ENCODE measurements at places on chromosomes 1 and 21.

DNA sequence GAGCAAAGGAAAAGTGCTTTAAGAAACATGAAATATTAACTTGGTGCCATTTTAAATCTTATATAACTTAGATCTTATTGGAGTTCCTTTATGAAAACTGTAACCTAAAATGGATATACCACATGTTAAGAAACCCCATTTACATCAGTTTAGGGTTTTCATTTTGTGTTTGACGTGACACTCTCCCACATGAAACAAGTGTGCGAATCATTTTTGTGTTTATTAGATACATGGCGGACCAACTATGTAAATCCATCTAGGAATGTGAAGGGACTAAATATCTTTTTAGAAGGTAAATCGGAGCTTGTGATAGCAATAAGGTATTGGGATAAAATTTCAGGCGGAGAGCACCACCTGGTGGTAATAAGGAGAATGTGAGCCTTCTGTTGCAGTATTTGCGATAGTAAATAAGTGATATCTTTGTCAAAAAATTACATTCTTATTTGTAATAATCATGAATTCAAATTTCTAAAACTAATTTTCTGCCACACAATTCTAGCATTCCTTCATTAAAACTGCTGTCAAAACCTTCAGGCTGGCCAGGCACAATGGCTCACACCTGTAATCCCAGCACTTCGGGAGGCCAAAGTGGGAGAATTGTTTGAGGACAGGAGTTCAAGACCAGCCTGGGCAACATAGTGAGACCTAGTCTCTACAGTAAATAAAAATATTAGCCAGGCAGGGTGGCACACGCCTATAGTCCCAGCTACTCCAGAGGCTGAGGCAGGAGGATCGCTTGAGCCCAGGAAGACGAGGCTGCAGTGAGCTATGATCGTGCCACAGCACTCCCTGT is 31.3 kb downstream of the SMAP2 start:
- peak; percentile 27 for DNase-seq

GRCh38 chr1:60129911-60130310 is 56.3 kb upstream of the C1orf87 start:
- DNase-seq, result no peak

DNA sequence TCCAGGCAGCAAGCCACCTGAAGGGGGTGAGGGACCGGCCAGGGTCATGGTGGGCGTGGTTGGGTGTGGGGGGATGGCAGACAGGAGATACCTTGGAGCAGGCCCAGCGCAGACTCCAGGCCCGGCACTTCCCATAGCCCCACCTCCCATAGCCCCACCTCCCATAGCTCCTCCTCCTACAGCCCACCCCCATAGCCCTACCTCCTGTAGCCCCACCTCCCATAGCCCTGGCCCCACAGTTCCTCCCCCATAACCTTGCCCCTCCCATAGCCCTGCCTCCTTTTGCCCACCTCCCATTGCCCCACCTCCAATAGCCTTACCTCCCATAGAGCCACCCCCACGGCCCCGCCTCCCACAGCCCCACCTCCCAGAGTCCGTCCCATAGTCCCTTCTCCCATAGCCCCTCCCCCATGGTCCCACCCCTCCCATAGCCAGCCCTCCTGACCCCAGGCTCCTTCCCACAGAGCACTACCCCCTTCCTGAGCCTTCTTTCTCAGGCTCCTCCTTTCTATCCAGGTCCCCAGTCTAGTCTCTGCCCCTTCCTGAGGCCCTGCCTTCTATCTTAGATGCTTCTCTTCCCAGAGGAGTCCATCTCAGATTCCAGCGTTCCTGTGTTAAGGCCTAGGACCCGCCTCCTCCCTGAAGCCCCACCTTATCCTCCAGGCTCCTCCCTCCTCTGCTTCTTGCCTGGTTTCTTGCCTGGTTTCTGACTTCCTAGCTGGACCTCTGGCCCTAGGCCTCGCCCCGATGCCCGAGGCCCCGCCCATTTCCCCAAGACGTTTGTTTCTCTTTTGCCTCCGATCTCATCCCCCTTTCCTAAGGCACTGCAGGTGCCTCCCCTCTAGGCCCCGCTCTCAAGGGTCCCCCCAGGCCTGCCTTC is 46.8 kb downstream of the PTPRU start:
- DNase-seq, result peak; percentile 33

DNA sequence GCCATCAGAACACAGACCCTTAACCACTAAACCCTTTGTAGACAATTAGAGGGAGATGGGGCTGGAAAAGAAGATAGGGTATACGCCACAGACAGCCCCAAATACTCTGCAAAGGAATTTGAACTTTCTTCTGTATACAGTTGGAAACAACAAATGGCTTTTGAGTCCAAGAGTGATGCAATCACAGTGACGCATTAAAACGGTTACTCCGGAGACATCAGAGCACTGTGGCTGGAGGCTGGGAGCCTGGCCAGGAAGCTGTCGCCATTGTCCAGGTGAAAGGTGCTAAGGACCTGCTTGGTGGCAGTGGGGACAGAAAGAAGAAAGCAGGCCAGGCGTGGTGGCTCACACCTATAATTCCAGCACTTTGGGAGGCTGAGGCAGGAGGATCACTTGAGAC is 4.2 kb downstream of the FLAD1 start:
- DNase-seq, result no peak

DNA sequence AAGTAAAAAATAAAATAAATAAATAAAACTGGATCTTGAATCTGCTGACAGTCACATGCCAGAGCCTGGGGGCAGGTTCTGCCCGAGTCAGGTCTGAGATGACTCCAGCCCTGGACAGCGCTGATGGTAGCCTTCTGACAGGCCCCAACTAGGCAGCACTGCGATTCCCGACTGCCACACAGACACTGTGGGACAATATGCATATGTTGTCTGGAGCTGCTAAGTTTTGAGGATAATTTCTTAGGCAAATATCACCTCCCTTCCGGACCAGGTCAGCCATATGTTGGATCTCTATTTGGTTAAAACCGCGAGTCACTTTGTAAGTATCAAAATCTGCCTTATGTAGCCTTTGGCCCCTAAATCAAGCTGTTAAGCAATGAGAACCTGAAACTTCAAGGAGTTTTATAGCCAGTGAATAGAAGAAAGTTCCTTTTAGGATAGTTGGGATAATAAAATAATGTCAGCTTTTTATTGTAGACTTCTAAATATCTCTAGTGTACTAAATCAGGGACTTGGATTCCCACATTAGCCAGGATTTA is 20.8 kb upstream of the TRIM17 start:
- no peak for DNase-seq

DNA sequence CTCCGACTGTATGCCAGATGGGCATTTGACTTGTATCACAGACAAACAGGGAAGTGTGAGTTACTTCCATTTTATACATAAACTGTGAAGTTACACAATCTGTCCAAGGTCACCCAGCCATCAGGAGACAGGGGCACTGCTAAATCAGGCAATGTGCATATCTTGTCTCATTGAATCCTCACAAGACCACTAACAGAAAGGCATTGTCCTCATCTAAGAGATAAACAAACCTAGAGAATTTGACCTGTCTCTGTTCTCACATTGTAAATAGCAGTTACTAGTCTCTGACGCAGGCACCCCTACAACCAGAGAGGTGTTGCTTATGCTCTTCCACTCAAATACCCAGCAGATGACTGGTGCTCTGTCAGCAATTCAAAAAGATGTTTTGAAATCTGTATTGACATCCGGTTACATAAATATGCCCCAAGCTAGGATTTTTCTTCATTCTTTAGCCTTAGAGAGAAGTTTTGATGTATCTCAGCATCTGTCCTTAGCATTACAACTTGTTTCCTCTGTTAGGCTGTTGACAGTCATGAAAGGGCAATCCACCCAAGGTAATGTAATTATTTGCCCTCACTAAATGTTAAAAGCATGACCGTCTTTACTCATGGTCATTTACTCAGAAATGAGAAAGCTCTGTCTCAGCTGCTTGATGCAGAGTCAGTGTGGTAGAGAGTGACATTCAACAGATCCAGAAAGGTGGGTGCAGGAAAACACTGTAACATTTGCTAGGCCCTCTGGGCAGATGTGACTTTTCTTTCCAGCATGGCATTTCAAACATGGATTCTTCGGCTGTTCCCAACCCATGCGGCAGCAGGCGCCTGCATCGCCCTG is 51.9 kb upstream of the ZNF326 start:
- no peak for DNase-seq

DNA sequence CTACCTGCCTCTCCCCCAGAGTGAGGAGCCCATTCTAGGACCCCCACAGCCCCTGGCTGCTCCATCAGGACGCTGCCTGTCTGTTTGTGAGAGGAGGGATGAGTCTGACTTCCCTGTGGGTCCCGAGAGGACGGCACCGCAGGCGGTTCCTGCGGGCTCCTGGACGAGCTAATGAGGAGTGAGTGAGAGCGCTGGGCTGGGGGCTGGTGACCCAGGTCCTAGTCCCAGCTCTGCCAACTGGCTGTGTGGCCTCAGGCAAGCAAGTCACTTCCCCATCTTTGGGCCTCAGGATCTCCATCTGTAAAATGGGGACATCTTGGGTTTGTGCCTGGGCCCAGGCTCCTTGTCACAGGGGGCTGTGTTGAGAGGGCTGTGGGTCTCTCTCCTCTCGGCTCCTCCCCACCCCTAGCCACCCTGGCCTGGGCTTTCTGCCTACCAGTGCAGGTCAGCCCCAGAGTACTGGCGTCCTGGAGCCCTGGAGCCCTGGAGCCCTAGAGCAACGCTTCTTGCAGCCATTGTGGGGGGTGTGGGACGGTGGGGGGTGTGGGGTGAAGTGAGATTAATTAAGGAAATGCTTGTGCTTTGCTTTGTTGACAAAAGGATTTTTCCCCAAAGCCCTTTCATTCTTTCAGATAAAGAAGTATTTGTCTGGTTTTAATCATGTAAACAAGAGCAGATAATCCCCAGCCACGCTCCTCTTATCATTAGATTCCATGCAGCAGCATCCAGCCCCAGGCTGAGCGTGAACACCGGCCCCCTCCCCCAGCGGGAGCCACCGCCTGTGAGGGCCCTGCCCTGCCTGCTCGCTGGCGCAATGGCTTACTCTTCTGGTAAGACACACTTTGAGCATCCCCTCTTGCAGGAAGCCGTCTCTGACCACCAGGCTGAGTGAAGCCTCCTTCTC is 26.8 kb downstream of the SLC1A7 start:
- DNase-seq, result no peak

- no peak for DNase-seq
Measured at GRCh38 chr1:33696311-33696710, 167.6 kb upstream of the HMGB4 start.

DNA sequence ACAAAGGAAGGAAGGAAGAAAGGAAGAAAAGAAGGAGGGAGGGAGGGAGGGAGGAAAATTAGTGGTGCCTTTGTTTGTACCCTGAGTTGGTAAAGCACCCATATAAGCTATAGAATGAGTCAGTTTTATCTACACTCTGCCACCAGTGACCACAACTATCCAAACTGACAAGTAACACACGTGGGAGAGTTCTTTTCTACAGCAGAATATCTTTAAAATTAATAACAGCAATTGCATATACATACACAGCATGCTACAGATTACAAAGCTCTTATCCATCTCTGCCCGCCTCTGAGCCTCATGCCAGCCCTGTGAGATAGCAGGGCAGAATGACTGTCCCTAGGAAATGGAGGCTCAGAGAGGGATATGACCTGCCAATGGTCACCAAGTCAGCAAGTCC is 20.3 kb downstream of the CDCP2 start:
- DNase-seq, result no peak

- DNase-seq, result no peak
Measured at GRCh38 chr21:14677639-14678179, 131.6 kb upstream of the SAMSN1 start.

Data from stimulated activated CD4-positive, alpha-beta T cell treated with anti-CD3 and anti-CD28 coated beads, Interleukin-1b, Interleukin-23, amount 100 ng/mL, for 48 hours (primary cell).